Caudate nucleus (tissue), 63 donors: ENCODE measurements at places on chromosomes 13 and 19.

- DNase-seq = peak; percentile 100
Observed at GRCh38 chr19:44890366-44891015, 563 bp upstream of the TOMM40 start.

GRCh38 chr13:110616103-110617101 lies 1.1 kb downstream of the NAXD start:
- DNase-seq = peak; percentile 75

- no peak for DNase-seq
Observed at GRCh38 chr19:9498183-9498902, at the start of gene ZNF560. Gene ZNF560 (minus strand): TSS chr19:9498616. CDS start chr19:9475313, 23,303 bp downstream.

DNA sequence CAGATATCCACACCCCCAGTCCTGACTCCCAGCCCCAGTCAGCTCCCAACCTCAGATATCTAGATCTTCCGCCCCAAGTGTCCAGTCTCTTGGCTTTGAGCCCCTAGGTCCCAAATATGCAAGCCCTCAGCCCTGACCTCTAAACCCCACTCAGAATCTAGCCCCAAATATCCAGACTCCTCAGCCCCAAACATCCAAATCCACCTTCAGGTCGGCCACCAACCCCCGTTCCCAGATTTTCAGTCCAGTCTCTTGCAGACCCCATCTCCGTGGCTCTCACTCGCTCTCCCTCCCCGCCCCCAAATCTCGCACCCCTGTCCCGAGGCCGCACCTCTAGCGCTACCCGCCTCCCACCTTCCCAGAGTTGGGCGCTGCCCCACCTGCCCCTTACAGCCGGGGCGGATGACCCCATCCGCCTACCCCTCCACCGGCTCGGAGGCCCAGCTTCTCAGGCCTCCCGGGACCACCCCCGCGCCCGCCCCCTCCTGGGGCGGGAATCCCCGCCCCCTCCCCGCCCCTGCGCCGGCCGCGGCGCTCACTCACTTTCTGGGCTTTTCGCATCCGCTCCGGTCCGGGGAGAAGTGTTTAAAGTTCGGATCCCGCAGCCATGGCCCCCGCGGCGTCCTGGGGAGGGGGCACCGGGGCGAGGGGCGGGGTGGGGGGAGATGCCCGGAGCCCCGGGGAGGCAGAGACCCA lies 604 bp downstream of the ERFL start:
- no peak for DNase-seq

GRCh38 chr19:15461694-15462093 lies 2.6 kb downstream of the RASAL3 start:
- no peak for DNase-seq

DNA sequence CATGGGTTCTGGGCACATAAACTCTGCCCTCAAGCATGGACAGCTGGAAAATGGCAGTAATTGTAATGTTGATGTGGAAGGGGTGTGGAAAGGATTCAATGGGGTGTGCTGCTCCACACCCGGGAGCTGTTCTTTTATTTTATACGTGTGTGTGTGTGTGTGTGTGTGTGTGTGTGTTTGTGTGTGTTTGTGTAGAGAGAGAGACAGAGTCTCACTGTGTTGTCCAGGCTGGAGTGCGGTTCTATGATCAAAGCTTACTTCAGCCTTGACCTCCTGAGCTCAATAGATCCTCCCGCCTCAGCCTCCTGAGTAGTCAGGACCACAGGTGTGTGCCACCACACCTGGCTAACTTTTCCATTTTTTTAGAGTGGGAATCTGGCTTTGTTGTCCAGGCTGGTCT lies 2.8 kb downstream of the MRPS12 start:
- no peak for DNase-seq

GRCh38 chr13:44125943-44126469 lies 246.3 kb downstream of the LACC1 start:
- DNase-seq = no peak

GRCh38 chr13:42071672-42072419 lies 23.4 kb downstream of the DGKH start:
- no peak for DNase-seq

DNA sequence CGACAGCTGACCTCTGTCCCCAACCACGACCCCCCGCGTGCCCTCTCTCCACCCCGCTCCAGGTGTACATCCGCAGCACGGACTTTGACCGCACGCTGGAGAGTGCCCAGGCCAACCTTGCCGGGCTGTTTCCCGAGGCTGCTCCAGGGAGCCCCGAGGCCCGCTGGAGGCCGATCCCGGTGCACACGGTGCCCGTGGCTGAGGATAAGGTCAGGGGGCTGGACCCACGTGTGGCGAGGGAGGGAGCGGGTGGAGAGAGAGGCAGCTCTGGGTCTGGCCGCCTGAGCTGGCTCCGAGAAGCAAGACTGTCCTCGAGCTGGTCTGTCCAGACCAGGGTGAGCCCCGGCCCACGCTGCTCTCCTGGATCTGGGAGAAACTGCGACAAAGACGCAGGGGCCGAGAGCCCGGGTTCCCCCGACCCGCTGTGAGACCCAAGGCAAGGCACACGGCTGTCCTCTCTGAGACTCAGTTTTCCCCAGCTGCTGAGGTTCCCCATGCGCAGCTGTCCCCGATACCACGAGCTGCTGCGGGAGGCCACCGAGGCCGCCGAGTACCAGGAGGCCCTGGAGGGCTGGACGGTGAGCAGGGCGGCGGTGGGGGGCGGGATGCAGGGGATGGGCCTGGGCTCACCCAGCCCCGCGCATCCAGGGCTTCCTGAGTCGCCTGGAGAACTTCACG lies 1.5 kb downstream of the ACP4 start:
- DNase-seq = no peak

DNA sequence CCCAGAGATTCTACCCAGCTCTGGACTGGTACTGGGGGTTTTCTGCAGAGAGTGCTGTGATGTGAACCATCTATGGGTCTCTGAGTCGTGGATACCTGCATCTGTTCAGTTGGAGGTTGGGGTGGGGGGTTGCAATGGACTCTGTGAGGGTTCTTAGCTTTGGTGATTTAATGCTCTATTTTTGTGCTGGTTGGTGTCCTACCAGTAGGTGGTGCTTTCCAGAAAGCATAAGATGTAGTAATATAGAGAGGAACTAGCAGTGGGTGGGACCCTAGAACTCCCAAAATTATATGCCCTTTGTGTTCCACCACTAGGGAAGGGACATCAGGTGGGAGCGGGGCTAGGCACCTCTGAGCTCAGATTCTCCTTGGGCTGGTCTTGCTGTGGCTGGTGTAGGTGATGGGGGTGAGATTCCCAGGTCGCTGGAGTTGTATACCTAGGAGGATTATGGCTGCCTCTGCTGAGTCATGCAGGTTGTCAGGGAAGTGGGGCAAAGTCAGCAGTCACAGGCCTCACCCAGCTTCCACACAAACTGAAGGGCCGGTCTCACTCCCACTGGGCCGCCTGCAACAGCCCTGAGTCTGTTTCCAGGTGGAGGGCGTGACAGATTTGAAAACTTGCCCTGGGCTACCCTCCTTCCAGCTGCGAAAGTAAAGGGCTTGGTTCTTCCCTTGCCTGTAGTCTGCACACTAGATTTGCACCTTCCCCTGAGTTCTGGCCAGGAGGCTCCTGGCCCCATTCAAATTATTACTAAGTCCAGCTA lies 573.0 kb upstream of the SLITRK1 start:
- no peak for DNase-seq

GRCh38 chr13:106177146-106177545 lies 358.3 kb downstream of the EFNB2 start:
- no peak for DNase-seq

DNA sequence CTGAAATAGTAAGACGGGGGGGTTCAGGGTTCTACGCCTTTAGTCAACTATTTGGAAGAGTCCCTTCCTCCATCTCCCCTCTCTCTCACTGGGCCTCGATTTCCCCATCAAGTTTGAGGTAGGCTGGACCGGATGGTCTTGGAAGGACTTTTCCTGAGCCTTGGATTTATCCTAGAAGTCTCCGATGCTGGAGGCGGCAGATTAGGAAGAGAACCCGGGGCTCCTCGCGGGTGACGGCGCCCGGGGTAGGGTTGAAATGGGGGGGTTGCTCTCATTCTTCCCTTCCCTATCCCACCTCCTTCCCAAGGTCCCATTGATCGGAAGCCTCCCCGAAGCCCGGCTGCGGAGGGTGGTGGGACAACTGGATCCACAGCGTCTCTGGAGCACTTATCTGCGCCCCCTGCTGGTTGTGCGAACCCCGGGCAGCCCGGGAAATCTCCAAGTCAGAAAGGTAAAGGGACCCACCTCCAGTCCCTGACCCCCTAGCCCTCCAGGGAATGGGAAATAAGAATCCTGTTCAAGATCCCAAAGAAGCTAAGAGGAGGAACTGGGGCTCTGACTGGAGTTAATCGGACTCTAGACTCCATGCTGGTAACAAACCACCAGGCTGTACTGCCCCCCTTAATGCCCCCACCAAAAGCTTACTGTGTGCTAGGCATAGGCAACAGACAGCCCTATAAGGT lies 781 bp downstream of the QPCTL start:
- peak; percentile 42 for DNase-seq

DNA sequence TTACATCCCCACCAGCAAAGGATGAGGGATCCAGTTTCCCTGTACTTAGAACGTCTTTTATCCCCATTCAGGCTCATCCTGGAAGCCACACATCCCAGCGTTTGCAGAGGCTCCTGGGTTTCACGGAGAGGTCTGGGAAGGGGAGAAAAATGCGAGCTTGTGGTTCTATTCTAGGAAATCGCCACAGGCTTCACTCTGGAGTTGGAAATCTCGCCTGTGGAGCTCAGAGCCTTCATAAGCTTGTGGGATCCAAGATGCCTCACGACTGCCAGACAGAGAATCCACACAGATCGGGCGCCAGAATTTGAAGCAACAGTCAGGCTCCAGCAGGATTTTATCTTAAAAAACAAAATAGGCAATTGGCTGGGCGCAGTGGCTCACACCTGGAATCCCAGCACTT lies 157.9 kb downstream of the PTPRS start:
- no peak for DNase-seq

GRCh38 chr13:71758828-71759227 lies 108.2 kb downstream of the DACH1 start:
- no peak for DNase-seq

DNA sequence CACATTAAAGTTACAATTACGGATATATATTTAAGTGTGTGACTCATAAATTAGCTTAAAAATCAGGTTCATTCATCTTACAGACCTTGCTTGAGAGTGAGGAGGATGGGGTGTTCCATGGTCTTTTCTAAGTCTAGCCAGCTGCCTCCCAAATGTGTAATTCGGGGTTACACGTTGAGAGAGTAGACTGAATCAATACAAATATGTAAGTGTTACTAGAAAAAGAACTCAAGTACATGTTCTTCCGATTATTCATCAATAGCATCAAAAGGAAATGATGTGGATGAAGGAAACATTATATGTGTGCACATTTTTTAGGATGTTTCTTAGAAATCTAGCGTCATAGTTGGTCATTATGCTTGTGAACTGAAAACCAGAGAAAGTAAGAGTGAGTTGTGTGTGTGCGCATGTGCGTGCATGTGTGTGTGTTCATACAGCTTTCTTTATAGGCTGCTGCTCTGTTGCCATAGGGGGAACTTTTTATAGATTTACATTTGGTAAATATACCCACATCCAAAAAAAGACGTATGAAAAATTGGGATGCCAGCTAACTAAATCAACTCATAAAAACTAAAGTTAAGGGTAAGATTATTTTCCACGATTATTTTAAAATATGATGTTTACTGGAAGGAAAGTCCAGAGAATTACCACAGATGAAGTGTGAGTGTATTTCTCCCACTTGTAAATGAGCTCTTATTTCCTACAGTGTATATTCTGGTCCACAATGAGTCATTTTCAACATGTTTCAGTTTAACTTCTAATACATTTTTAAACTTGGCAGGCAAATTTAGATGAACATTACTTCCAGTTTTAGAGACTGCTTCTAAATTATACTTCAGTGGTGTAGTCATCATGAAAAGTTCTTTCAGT lies 82.4 kb downstream of the PIBF1 start:
- DNase-seq = no peak
